ENCODE measurements at places on chromosomes 1 and 21.
A peak's percentile ranks its signal among the peaks of the same experiment; 100 is the strongest.

DNA sequence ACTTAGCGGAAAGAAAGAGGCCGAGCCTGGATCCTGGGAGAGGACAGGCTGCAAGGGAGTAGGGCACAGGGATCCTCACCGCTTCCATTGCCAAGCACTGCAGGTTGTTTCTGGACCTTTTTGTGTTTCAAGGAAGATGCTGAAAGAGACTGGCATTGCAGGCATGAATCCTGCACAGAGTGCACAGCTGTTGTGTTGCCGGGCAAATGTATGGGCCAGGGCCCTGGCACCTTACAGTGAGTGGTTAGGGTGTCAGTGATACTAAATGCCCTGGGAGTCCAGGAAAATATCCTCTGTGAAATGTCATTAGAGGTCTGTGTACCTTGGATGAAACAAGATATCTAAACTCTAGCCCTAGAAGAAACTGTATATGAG is 145.5 kb upstream of the FGGY start:
- DNase-seq, result no peak

- DNase-seq, result no peak
Observed at GRCh38 chr1:210371916-210372315, 43.2 kb downstream of the HHAT start.

DNA sequence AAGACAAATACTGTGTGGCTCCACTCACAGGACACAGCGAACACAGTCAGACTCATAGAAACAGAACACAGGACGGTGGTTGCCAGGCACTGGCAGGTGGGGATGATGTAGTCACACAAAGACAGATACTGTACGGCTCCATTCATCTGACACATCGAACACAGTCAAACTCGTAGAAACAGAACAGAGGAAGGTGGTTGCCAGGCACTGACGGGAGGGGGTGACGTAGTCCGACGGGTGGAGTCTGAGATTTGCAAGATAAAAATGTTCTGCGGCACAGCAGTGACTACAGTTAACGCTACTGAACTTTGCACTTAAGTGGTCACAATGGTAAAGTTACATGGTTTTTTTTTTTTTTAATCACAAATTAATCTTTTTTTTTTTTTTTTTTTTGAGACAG is 18.7 kb downstream of the C21orf58 start:
- no peak for DNase-seq

DNA sequence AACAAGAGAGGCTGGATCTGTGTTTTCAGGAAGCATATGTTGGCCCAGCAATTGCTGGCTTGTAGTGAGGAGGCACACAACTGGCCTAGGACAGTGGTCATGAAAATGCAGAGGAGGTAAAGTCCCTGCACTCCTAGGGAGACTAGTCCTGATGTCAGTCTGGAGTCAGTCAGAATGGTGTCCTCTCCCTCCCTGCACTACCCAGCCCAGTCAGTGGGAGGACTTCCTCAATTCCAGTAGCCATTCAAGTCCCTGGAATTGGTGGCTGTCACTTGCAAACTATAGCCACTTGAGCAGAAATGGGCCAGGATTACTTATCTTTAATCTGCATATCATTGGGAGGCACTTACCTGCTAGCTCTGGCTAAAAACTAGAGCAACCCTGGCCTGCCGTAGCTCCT is 18.6 kb downstream of the NDUFS5 start:
- no peak for DNase-seq

GRCh38 chr21:33940881-33941245 is 25.3 kb upstream of the ATP5PO start:
- DNase-seq, result no peak

GRCh38 chr1:24749252-24749651 is 4.0 kb downstream of the CLIC4 start:
- DNase-seq, result no peak

DNA sequence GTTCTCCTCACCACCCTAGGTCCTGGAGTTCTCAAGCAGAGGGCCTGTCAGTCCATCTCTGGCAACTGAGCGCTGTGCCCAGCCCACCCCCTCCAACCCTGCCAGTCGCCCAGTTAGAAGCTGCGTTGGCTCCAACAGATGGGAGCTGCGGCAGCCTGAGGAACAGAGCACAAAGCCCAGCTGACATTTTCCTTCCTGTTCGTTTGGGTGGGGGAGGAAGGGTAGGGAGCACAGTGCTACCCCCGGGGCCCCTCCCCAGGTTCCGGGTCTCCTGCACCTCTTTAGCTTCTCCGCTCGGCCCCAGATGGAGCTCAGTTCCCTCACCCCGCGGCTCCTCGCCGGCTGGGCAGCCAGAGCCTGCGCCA is 1.4 kb downstream of the LRRN2 start:
- DNase-seq, result peak; percentile 41

GRCh38 chr1:14514739-14515138 is 83.7 kb upstream of the KAZN start:
- DNase-seq, result no peak

- no peak for DNase-seq
Observed at GRCh38 chr1:176957603-176958002, 206.9 kb downstream of the ASTN1 start.

DNA sequence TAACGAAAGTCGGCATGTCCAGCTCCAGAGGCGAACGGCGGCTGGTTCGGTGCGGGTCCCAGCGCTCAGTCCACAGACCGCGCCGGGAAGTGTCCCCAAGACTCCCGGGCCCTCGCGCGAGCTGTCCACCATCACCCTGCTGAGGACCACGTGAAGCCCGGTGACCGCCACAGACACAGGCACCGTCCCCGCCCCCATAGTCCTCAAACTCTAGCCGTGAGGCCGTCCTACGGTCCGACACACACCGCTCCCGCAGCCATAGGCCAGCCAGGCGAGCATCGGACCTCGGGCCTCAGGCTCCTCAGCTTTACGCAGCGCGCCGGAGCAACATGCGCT is 535 bp downstream of the SETD4 start:
- no peak for DNase-seq

- DNase-seq, result no peak
Observed at GRCh38 chr1:31934706-31935629, 3.2 kb downstream of the PTP4A2 start.

DNA sequence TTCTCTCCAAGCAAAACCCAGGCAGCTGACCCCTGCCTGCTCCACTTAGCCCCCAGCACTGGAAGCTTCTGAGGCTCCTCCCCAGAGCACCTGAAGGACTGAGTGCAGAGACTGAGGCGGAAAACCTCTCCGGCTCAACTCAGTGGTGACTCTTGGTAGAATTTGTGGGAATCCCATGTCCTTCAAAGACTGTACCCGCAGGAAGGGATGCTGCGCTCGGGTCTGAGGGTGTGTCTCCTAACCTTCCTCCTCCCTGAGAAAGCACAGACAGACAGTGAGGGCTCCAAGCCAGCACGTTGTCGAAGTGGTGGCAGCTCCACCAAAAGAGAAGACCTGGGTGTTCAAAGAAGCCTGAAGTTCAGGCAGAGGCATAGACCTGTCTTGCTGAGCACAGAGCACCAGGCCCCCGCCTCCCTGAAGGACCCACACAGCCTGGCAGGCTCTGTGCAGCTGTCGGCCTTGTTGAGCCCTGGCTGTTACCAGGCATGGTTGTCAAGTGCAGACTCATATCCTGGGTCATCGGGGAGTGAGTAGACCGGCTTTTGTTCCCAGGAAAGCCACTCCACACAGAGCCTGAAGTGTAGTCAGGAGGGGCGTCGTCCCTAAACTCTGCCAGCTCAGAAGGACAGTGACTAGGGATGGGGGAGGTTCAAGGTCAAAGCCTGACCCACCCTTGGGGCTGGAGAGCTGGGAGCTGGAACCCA is 36.7 kb downstream of the CSMD2 start:
- DNase-seq, result no peak

- no peak for DNase-seq
Observed at GRCh38 chr1:52679048-52679447, 19.1 kb downstream of the COA7 start.

GRCh38 chr21:25995278-25995677 is 175.3 kb downstream of the APP start:
- DNase-seq, result no peak

DNA sequence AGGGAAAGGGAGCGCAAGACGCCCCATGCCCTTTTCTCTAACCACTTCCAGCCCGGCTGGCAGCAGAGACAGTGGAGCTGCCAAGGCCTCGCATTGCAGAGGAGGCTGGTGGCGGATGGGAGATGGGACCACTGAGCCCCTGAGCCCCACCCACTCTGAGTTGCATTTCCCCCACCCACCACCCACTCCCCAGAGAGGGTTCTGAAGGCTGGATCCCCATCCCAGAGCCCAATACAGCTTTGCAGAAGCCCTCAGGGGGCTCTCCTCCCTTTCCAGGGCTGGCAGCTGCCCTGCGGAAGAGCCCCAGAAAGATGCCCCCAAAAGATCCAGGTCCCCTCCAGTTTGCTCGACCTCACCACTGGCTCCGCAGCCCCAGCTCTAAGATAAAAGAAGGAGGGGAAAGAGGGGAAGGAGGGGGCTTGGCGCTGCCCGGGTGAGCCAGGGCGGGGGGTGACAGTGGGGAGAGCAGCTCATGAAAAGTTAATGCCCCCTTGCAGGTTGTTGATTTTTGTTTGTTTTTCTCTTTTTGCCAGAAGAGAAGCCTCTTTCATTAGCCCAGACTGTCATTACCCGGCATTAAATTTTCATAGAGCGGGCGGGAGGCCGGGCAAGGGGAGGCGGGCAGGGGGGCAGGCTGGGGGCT is 38.4 kb upstream of the CASZ1 start:
- DNase-seq, result no peak

GRCh38 chr1:101235696-101236515 is 913 bp upstream of the S1PR1 start:
- DNase-seq, result no peak

- DNase-seq, result no peak
Observed at GRCh38 chr1:69271587-69272125, 296.1 kb upstream of the LRRC7 start.

- no peak for DNase-seq
Observed at GRCh38 chr1:28428990-28429520, 59.5 kb downstream of the PHACTR4 start.

DNA sequence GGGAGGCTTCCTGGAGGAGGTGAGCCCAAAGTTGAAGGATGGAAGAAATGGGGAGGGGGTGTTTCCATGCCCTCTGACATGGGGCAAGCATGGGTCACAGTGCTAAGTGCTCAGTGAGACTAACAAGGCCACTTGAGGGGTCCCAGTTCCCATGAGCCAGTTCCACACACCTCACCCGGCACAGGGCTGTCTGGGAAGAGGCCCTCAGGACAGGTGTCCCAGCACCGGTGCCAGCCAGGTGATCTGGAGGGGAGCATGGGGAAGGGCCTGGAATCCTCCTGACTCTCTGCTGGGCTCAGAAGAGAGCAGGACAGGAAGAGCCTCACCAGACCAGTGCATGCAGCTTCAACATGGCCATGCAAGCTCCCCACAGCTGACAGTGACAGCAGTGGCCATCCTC is 294.7 kb upstream of the VAMP3 start:
- DNase-seq, result no peak

GRCh38 chr1:115400891-115401290 is 62.8 kb upstream of the NGF start:
- no peak for DNase-seq

- DNase-seq, result no peak
Observed at GRCh38 chr21:38315122-38315521, 58.3 kb downstream of the KCNJ15 start.

DNA sequence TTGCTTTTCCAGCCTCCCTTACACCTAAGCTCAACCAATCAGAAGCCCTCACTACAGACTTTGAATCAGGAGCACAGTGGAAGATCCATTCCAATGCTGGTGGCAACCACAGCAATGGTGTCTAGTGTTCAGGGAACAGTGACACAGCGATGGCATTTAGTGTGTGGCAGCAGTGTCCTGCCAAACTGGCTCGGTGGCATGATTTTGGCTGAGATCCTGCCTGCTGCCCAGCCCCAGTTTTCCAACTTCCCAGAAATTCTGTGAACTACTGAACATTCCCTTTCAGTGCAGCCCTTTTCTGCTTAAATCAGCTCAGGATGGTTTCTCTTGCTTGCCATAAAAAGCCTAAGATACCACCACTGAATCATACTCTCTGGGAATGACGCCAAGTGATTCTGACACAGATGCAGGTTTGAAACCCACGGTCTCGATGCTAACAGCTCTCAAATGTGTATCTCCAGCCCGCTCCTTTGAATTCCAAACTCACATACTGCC is 8.8 kb downstream of the ASAP3 start:
- DNase-seq, result peak; percentile 52

DNA sequence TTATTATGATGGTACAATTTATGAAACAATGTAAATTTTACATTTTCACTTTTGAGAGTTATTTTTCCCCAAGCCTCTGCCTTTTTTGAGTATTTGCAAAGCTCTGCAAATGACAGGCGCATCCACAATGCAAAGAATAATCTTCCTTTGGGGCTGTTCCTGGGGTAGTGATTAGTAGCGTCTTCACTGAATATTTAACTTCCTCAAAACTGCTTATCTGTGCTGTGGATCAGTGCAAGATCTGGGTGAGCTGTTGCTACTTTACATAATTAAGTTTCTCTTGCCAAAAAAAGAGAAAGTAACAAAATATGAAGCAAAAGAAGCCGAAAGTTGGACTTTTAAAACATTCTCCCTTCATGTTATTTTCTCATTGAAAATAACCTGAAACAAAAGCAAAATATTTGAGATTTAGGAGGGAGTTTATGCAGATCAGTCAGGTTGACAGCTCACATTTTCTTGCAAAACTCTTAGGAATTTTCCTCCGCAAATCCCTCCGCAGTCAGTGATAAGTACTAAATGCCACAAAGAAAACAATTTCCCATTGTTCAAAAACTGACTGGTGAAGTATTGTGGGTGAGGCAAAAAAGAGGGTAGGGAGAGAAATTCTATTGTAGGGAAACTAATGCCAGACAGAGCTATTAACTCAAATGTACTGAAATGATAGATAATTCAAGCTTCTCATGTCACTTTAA is 276.4 kb upstream of the B3GALT2 start:
- DNase-seq, result no peak

- DNase-seq, result peak; percentile 31
Observed at GRCh38 chr21:25791319-25791718, 56.5 kb downstream of the GABPA start.

GRCh38 chr1:27891196-27891889 is 19.0 kb downstream of the THEMIS2 start:
- DNase-seq, result no peak

DNA sequence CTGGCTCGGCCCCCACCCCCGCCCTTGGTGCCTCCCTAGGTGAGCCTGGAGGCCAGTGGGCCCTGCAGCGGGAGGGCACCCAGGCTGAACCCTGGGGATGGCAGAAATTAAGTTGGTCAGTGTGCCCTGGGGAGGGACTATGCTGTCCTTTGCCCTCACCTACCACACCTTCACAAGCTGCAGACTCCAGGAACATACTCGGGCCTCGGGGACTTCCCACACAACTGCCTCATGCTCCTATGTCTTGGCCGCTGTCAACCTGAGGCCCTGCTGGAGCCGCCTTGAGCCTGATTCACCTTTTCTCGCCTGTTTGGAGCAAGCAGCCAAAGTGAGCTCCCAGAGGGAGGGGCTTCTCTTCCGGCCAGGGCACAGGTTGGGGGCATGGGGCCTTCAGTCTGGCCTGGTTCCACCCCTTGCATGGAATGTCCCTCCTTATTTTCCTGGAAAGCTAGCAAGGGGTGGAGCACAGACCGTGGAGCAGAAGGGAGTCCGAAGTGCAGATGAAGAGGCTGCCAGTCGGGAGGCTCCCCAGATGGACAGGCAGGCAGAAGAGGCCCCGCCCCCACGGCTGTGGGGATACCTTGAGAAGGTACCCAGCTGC is 24.7 kb downstream of the KNCN start:
- no peak for DNase-seq

- no peak for DNase-seq
Observed at GRCh38 chr1:192654591-192655251, 18.8 kb downstream of the RGS13 start.

- no peak for DNase-seq
Observed at GRCh38 chr1:7262611-7263010, 477.4 kb downstream of the CAMTA1 start.

- DNase-seq, result no peak
Observed at GRCh38 chr1:12141163-12141850, 25.5 kb upstream of the TNFRSF1B start.
